ENCODE measurements at places on chromosomes 3 and 15.

GRCh38 chr3:170705131-170705530 lies 119.3 kb upstream of the SLC7A14 start:
- DNase-seq: no peak

- DNase-seq: no peak
These were observed 883 bp downstream of the RTP4 start for GRCh38 chr3:187369089-187369447.

DNA sequence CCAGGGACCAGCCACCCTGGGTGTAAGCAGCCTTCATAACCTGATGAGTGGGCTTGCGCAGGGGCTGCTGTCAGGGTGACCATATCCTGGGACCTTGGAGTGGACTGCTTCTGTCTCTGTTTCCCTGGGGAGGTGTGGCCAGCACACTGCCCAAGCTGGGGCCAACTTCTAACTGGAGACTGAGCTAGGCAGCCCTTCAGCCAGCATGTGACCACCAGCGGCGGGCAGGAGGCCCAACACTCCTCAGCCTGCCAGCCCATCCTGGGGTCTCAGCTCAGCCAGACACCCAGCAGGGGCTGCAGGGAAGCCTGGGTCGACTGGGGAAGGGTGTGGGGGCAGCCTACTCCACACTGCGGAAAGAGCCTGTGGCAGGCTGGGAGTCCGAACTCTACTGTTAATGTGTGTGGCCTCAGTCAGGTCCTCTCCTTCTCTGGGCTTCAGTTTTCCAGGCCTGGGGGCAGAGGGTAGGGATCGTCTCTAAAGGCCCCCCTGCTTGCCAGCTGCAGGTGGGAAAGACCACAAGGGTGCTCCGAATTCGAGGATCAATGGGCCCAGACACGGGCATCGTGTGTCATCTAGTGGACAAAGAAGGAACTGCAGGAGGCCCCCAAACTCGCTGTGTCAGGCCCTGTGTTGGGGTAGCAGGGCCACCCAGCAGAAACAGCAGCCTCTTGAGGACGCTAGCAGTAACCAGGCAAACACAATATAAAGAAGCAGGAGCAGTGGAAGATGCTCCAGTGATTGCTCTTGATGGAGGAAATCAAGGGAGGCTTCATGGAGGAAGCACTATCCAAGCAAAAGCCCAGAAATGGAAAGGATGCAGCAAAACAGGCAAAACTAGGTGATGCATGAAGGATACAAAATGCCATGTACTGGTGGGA lies 2.0 kb upstream of the SEMA3G start:
- peak; percentile 78 for DNase-seq

DNA sequence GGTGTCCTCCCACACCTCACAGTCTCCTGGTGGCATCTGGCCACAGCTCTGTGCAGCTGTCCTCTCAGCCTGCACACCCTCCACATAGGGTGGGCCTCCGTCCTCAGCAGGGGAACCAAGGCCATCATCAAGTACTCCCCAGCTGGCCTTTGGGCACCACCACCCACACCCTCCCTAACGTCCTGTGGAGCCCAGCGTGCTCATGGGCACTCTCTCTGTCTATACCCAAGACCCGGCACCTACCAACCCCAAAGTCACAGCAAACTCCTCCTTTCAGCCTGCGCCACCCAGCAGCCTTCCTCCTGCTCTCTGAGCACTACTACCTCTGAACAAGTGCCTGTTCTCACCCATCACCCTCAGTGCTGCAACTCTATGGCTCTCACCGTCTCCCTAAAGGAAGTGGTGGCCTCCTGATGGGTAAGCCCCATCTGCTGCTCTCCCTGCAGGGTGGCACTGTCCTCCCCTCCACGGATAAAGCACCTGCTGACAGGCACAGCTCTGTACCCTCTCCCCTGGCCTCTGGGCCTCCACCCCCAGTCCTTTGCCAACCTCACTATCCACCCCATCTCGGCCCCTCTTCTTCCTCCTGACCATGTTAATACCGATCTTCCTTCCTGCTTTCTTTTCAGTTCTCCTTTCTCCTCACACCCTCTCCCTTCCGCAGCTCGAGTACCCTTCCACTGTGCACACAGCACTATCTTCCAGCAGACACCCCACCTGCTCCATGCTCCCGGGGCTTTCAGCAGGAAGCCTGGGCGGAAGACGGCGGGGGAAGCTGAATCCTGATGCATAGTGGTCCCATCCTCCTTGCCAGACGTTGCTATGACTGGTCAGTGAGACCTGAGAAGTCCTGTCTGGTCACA lies 31.5 kb downstream of the SLC41A3 start:
- no peak for DNase-seq

DNA sequence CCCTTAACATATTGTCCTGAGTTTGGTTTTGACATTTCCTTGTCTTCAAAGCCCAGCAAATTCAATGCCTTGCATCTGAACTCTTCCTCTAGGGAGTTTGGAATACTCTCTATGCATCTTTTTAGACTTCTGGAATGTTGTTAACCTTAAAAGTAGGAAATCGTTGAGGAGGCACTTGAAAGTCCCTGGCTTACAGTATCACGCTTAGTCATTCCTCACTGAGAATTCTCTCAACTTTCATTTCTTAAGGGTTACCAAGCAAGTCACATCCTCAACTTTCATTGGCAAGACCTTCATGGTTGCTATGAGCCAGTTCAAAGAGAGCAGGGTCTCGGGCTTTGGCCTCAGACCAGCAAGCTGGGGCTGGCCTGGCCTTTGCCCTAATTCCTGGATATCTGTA lies 89.9 kb downstream of the ASB7 start:
- DNase-seq: no peak

- DNase-seq: no peak
These were observed 124.4 kb upstream of the MRPS22 start for GRCh38 chr3:139219463-139219862.

GRCh38 chr15:78808550-78808949 lies 2.7 kb downstream of the ADAMTS7 start:
- DNase-seq: peak; percentile 78

DNA sequence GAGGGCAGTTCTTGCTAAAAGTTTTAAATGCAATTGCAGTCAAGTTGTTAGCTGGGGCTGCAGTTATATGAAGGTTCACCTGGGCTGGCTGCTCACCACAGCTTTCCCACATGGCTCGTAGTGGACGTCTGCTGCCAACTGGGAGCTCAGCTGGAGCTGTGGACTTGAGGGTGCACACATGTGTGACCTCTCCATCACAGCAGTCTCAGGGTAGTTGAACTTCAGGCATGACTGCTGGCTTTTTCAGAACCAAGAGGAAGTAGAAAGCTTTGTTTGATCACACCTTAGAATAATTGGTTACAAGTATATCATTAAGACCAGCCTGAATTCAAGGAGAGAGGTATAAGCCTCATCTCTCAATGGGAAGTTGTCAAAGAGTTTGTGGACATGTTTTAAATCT lies 74.1 kb downstream of the CHL1 start:
- no peak for DNase-seq

- no peak for DNase-seq
These were observed 46.4 kb upstream of the PGPEP1L start for GRCh38 chr15:99054025-99054387.

DNA sequence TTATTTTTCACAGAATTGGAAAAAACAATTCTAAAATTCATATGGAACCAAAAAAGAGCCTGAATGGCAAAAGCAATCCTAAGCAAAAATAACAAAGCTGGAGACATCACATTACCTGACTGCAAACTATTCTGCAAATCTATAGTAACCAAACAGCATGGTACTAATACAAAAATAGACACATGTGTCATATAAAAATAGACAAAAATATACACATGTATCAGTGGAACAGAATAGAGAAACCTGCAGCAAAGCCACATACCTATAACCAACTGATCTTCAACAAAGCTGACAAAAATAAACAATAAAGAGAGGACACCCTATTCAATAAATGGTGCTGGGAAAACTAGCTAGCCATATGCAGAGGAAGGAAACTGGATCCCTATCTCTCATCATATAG lies 259.6 kb downstream of the IGSF11 start:
- no peak for DNase-seq

- no peak for DNase-seq
These were observed 212.4 kb upstream of the ZBTB20 start for GRCh38 chr3:115359536-115359935.

GRCh38 chr3:110456438-110457138 lies 615.0 kb upstream of the NECTIN3 start:
- no peak for DNase-seq

DNA sequence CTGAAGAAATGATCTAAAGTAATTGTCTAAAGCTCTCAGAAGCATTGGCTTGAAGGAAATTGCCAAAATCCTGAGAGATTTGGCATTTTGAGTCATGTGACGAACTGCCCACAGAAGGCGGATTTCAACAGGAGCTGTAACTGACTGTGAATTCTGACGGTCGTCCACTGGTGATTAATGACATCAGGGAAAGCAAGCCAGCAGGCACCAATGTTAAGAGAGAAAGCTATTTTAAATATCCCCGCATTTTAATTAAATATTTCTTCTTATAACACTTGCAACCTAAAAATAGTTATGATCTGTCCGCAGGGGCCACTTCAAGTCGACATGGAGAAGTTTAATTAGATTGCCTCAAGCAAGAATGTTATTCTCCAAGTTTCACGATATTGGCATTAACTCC lies 51.6 kb downstream of the WNT5A start:
- DNase-seq: no peak

DNA sequence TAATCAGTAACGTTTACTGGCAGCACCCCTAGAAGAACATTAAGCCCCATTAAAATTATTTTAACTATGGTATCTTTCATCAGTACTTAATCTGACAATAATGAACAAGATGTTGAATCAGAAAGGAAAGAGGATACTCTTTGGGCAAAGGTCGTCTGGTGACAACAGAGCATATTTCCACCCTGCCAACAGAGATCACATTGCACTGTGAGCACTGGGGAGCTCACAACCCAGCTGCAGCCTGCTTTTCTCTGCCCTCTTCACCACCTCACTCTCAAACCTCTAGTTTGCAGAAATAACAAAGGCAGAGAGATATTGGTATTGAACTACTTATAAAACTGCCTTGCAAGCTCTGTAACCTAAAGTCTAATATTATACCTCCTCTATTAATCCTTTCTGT lies 130.0 kb downstream of the FBN1 start:
- no peak for DNase-seq

DNA sequence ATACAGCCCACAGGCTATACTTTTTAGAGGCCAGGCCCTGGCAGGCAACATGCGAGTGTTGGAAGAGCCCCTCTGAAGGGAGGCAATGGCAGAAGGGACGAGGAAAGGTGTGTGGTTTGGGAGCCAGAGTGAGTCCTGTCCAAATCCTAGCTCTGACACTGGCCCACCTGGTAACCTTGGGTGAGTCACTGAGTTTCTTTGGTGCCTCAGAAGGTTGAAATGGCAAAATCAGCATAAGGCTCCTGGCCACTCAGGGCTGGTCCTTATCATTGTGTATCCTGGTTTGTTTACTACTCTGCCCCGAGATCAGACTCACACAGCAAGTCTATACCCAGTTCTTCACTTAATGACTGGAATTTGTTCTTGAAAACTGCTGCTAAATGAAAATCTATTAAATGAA lies 71.4 kb upstream of the TLE3 start:
- no peak for DNase-seq

GRCh38 chr15:29194866-29195265 lies 74.8 kb downstream of the NSMCE3 start:
- no peak for DNase-seq

GRCh38 chr3:58281069-58281468 lies 25.0 kb upstream of the RPP14 start:
- DNase-seq: no peak

DNA sequence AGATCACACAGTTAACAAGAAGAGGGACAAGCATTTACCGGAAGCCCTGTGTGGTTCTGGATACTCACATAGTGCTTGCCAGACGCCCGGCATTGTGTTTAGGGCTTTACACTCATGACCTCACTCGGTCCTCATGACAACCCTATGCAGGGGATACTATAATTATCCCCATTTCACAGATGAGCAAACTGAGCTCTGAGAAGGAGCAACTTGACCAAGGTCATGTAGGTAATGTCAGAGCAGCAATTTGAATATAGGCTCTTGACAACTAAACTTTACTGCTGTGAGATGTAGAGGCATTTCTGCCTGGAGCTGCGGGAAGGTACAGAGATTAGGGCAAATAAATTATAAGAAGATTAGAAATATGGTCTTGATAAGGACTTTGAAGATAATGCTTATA lies 70.0 kb downstream of the SAMMSON start:
- DNase-seq: no peak

GRCh38 chr3:144470666-144471065 lies 499.0 kb downstream of the DIPK2A start:
- no peak for DNase-seq

DNA sequence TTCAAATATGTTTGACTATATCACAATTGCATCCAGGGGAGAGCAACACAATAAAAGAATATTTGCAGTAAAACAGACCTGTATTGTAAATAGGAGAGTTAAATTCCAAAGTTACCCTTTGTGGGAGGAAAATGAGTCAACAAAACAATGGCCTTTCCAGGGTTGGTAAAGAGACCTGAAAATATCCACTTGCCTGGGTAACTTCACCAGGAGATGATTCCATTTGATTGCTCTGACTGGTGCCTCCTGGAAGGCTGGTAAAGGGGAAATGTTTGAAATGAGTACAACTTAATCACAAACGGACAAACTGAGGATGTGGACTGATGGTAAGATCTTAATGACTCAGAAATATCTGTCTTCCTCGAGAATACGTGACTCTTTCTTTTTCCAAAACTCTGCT lies 43.6 kb upstream of the SRGAP3 start:
- DNase-seq: no peak

All from Kasumi-1 (cell line).